Fibroblast of gingiva (primary cell): ENCODE measurements at places on chromosomes 2 and 18.

DNA sequence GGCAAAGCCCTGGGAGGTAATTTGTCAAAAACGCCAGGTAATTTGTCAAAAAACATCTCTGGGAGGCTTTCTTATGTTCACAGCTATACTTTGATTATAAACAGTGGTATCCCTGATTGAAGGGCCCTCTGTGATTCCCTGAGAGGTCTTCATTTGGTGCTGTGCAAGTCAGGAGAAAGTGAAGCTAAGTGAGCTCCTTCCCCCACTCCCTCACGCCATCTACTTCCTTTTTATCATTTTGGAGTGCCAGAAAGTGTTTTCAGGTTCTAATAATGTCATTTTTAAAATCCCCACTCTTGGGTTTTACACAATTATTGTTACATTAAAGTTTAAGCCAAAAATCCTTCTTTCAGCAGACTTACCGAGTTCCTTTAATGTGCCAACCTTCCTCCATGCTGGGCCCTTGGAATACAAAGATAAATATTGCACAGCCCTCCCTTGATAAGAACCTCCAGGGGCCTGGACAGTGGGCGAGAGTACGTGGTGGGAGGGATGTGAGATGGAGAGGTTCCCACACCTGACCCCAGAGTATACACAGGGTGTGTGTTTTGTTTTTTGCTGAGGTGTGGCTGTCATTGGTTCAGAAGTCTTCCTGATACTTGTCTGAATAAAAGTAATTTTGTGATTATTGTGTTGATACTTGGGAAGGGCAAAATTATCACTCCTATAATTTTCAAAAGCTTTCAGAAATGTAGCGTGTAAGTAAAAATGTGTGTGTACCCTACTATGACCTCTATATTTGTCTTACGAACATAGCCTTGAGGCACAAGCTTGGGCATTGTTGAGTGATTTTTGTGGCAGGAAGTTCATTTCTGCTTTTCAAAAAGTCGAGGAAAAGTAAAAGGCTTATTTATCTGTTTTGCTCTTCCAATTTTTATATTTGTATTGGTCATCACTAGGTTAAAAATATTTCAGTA, 8.2 kb downstream of the MAPRE2 start:
- DNase-seq = no peak

DNA sequence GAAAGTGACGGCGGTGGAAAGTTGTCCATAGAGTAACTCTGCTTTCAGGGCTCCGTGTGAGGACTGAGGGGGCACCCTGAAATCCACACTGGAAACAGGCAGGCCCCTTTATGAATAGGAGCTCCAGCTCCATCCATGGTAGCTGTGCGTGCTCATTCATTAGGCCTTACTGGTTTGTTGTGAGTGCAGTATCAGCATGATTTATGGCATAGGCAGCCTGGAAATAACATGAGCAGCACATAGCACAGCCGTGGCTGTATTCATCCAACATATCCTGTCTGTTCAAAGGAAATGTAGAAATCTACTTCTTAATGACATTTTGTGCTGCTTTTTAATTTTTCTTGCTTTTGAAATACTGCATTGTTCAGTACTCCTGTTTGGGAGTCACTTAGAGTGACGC, 414.8 kb upstream of the RAB12 start:
- DNase-seq = no peak

DNA sequence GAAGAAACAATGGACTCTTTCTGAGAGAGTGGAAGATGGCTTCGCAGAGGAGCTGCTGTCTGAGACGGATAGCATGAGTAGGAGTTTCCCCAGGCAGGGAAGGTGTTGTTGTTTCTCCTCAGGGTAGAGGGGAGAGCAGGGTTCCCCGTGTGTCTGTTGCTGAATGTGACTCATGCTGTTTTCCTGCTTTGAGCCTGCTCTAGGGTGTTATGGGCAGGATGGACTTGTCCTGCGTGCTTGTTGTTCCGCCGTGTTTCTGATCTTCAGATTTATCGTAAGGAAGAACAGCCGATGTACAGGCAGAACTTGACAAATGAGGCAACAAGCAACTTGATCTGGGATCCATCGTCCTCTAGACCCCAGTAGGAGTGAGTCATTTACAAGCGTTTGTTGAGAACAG, 19.7 kb upstream of the MYCN start:
- DNase-seq = no peak

DNA sequence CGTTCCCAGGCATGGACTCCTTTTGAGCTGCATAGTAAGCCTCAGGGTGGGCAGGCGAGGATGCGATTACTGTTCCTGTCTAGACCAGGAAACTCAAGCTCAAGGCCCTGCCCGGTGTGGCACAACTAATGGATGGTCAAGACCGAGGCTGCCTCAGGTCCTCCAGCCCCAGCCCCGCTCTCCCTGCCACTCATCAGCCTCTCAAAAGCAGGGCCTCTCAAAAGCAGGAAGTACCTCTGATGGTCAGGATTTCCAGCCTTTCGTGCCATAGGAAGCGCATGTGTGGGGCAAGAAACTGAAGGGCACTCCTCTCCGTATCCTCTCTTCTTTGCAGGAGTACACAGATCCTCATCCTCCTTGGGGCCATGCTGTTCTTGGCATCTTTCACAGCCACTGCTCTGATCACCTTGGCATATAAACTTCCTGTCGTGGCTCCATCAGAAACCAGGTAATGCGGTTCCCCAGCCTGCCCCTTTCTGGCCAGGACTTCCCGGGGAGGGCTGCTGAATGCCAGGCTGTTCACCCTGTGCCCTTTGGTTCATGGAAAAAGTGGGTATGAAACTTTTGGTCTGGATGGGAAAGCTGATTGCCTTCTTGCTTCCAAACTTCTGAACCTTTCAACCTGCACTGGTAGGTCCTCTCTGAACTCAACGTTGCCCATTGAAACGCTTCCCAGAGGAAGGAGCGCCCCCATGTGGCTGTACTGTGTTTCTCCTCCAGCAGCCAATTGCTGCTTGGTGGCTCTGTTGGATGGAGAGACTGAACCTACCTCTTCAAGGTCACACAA, 82.8 kb upstream of the SEC11C start:
- DNase-seq = peak; percentile 60

DNA sequence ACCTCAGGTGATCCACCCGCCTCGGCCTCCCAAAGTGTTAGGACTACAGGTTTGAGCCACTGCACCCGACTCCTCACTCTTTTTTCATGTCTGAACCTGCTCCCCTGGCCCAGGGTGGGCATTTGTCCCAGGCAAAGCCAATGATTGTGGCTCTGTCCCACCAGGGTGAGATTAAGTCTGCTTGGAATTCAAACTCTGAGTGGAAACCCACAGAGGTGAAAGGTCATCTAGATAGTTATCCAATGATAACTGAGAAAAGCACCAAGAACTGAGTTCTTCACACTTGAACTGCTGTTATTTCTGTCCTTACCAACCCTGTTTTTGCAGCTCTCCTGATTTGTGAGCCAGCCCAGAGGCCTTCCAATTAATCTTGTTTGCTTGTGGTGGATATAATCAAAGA, 62.4 kb upstream of the ACVR1 start:
- no peak for DNase-seq

GRCh38 chr2:171346723-171347557, 86.8 kb downstream of the METTL8 start:
- DNase-seq = no peak

GRCh38 chr2:63494100-63494499, 94.2 kb downstream of the WDPCP start:
- no peak for DNase-seq

DNA sequence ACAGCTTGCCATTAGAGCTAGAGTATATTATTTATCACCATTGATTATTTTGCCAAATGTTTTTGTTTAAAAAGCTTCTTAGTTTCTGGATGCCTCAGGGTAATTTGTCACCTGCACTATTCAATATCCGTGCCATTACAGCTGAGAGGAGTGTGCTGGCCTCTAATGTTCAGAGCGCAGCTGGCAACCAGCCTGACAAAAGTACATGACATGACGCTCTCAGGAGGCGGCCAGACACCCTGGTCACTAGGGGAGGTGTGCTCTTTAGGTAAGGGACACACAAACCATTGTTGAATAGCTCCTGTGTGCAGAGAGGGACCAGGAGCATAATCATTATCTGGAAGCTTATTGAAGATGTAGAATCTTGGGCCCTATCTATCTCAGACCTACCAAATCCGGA, 20.3 kb downstream of the LIMS1 start:
- no peak for DNase-seq

DNA sequence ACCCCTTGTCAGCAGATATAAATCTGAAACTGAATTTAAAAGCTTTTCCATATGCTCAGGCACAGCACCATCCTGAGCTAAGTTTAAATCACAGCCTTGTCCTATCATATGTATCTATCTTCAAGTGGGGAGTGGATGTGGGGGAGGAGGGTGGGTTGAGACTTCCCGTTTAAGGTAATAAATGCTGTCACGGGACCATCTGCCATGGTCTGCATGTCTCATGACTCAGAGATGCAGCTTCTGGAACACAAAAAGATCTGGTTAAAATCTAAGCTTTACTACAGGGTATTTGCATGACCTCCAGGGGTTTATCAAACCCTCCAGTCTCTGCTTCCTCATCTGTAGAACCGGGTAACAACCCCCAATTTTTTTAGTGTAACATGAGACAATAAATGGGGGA, 377.7 kb upstream of the ST6GAL2 start:
- DNase-seq = no peak

DNA sequence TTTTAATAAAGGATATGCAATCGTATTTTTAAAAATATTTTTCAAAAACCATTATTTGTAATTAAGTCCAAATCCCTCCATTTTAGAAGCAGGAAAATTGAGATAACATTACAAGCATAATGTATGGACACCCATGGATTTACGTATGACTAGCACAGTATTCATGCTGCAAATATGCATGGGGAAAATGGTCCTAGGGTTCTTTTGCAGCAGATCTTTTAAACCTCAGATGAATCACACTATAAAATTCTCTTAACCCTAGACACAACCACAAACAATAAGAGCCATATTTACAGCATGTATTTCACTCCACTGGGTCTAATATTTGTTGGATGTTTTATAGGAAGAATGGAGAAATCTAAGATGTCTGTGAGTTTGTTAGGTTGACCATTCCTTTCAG, 453.4 kb downstream of the TGIF1 start:
- peak; percentile 49 for DNase-seq

DNA sequence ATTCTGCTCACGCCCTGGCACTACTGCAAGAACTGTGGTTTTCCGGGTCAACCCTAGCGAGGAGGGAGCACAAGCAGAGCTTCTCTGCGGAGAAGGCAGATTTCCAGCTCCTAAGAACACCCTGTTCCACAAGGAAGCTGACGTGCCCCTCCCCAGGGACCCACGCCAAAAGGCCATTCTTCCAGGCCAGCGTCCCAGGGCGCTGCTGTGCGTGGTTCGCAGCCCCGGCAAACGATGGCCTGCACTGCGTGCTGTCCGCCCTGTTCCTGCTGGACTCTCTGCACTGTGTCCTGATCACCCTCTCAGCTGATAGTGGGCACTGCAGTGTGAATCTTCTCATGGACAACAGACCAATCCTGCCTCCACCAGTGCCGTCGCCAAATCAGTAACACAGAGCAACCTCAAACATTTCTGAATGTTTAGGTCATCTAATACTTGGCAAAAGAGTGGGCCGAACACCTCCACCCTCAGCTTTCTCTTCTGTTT, 49.1 kb downstream of the ADI1 start:
- peak; percentile 92 for DNase-seq

- no peak for DNase-seq
Measured at GRCh38 chr18:63189041-63189440, 130.5 kb downstream of the BCL2 start.

GRCh38 chr18:45775241-45775676, 50.2 kb upstream of the SIGLEC15 start:
- peak; percentile 87 for DNase-seq

GRCh38 chr2:99404797-99405669, 67.8 kb downstream of the EIF5B start:
- DNase-seq = no peak

- DNase-seq = no peak
Measured at GRCh38 chr2:95005726-95006125, 19.8 kb upstream of the MAL start.

DNA sequence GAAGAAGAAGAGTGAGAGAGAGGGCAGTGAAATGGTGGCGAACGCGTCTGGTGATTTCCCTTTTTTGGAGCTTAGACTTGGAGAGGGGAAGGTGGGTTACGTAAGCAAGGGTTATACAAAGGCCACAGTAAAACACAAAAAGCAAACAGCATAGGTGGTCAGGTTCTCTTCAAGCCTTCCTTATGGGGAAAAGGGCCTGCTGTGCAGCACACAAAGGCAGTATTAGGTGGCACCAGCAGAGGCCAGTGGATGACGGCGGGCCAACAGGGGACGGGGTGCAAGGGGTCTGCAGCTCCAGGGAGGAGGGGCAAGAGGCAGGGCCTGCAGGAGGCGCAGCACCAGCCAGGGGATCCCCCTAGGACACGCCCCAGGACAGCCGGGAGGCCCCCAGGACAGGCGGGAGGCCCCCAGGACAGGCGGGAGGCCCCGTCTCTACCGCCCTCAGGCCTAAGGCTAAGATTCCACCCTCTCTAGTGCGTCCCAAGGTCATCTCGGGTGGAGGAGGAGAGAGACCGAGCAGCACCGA, 32.6 kb upstream of the NPC1 start:
- no peak for DNase-seq

GRCh38 chr2:144493027-144493809, 26.7 kb downstream of the ZEB2 start:
- DNase-seq = no peak

DNA sequence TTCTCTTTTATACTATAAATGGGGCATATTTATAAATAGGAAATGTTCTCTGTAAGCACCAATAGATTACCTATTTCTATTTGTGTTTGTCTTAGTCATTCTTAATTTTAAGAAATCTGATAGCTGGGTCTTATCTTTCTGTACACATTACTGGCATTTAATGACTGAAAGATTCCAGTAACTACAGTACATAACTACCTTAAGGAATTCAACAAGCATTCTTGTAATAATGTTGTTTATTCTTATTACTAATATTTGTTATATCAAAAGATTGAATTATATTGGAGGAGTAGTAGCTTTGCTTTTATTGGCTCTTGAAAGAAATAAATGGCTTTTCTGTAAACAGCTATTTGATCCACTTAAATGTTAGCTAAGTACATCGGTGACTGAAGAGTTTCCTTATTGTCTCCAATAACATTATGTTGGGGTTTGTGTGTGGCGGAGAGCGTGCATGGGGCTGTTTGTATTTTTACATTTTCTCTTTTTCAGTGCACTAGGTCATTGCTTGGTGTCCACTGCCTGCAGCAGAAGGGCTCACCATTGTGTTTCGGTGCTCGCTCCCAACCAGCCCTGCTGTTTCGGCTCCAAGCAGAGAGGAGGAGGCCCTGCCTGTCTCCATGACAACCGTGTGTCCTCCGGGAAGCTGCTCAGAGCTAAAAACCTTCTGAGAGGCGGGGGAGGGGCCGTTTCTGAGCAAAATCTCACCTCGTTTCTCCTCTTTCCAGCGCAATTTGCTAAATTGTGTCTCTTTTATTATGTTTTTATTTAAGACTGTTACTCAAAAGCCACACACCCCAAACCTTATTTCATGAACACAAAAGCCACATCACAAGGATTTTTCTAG, 112.5 kb upstream of the SLC38A11 start:
- DNase-seq = peak; percentile 30

- no peak for DNase-seq
Measured at GRCh38 chr18:9710037-9710436, 1.9 kb downstream of the RAB31 start.

- DNase-seq = no peak
Measured at GRCh38 chr2:62304429-62305417, 108.8 kb downstream of the B3GNT2 start.
